Activated naive CD8-positive, alpha-beta T cell treated with anti-CD3 and anti-CD28 coated beads, Interleukin-2, amount 50 U/mL, for 16 hours (primary cell): ENCODE measurements at places on chromosomes 4 and X.

GRCh38 chr4:112277705-112278448 is 7.8 kb downstream of the TIFA start:
- no peak for DNase-seq

- no peak for DNase-seq
Measured at GRCh38 chr4:82715731-82716617, 82.6 kb downstream of the SCD5 start.

- no peak for DNase-seq
Measured at GRCh38 chr4:119930546-119930945, 136.1 kb downstream of the MAD2L1 start.

- no peak for DNase-seq
Measured at GRCh38 chr4:82247171-82247570, 126.6 kb downstream of the HNRNPD start.

DNA sequence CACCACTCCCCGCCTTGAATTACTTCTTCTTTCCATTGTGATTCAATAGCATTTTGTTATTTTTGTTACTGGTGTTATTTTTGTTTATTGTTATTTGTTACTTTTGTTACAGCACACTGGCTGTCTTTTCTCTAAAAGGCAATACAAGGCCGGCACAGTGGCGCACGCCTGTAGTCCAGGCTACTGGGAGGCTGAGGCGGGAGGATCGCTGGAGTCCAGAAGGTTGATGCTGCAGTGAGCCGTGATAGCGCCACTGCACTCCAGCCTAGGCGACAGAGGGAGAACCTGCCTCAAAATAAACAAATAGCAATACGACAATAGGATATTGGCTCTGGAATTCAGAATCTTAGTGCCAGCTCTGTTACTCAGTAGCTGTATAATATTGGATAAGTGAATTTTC is 1.0 kb upstream of the MED12 start:
- DNase-seq: no peak

DNA sequence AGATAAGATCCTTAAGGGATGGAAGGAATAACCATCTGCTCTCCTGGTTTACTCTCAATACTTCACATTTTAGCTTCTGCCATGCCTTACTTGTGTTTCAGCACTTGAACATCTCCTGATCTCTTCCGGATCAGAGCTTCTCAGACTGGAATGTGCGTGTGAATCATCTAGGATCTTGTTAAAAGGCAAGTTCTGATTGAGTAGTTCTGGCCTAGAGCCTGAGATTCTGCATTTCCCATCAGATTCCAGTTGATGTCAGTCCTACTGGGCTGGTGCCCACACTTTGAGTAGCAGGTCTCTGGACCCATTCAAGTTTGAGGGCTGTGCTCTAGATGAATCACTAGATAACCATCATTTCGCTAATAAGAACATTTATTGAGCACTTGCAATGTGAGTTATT is 20.0 kb downstream of the NDP start:
- no peak for DNase-seq

- DNase-seq: no peak
Measured at GRCh38 chr4:20565075-20565721, 135.1 kb upstream of the PACRGL start.

- DNase-seq: no peak
Measured at GRCh38 chrX:2360731-2361130, 140.0 kb downstream of the DHRSX start.

DNA sequence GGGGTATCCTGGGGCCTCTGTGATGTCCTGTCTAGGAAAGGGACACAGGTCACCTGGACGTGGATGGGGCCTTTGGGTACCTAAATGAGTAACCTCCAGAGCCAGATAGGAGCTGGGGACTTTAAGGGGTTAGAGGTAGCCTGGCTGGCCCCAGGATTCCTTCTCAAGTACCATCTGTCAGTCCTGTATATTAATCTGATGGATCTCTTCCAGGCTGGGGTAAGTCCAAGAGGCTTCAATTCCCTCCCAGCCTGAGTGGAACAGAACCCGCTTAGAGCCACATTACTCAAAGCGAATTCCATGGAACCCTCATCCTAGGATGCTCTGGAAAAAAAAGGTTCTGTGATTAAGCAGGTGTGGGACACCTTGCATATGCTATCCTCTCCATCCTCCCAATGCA is 24.8 kb upstream of the MAP3K15 start:
- no peak for DNase-seq

- DNase-seq: no peak
Measured at GRCh38 chr4:42488114-42488513, 90.8 kb downstream of the SHISA3 start.

- DNase-seq: peak; percentile 46
Measured at GRCh38 chrX:132022967-132023895, at the start of gene STK26. TSS of gene STK26 (plus strand) at chrX:132023302. CDS start at chrX:132023618, 316 bp downstream.

DNA sequence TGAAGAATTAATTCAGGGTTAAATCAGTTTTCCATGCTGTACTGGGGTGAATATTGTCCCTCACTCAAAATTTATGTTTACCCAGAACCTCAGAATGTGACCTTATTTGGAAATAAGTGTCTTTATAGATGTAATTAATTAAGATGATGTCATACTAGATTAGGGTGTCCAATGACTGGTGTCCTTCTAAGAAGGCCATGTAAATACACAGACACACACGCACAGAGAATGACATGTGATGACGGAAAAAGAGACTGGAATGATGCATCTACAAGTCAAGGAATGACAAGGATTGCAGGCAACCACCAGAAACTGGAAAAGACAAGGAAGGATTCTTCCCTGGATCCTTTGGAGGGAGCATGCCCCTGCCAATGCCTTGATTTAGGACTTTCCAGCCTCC is 84.6 kb upstream of the GPR34 start:
- no peak for DNase-seq

- no peak for DNase-seq
Measured at GRCh38 chrX:113868711-113869110, 715.2 kb upstream of the HTR2C start.

DNA sequence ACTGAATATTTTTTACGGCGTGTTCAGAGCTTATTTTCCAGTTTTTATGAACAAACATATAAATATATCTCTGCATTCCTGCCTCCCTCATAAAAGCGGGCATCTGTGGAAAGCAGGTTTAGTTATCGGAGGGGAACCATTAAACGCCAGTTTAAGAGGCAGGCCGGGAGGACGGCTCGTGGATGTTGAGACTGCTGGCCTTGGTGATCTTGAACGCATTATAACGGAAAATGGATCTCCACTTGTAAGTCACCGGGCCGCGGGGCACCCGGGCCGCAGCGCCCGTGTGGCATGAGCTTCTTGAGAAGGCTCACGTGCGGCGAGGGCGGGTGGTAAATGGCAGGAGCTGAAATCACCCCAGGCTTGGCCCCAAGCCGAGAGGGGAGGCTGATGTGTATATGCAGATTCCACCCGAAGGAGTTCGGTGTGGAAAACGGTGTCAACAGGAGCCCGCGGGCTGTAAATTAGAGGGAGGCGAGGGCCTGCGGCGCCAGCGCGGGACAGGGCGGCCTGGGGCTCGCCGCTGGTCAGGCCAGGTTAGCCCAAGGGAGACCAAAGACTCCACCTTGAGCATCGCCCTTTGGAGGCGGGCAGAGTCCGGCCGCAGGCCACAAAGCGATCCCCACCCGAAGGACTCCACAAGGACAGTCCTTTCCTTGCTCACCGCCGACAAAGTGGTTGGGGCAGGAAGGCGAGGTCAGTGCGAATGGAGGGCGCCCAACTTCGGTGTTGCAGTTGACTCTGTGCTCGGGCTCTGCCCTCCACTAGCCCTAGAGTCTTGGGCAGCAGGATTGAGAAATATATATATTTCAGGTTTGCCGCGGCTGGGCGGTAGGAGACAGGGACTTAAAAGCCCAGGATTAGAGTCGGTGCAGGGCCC is 1.3 kb upstream of the HAND2 start:
- no peak for DNase-seq

- DNase-seq: no peak
Measured at GRCh38 chr4:26330186-26330787, 9.5 kb downstream of the RBPJ start.

- DNase-seq: no peak
Measured at GRCh38 chr4:143250617-143251016, 65.9 kb downstream of the USP38 start.

GRCh38 chr4:110527156-110527555 is 51.2 kb downstream of the ENPEP start:
- no peak for DNase-seq

- DNase-seq: no peak
Measured at GRCh38 chrX:66408507-66408906, 230.4 kb downstream of the EDA2R start.

GRCh38 chr4:4881432-4881831 is 22.0 kb downstream of the MSX1 start:
- no peak for DNase-seq

DNA sequence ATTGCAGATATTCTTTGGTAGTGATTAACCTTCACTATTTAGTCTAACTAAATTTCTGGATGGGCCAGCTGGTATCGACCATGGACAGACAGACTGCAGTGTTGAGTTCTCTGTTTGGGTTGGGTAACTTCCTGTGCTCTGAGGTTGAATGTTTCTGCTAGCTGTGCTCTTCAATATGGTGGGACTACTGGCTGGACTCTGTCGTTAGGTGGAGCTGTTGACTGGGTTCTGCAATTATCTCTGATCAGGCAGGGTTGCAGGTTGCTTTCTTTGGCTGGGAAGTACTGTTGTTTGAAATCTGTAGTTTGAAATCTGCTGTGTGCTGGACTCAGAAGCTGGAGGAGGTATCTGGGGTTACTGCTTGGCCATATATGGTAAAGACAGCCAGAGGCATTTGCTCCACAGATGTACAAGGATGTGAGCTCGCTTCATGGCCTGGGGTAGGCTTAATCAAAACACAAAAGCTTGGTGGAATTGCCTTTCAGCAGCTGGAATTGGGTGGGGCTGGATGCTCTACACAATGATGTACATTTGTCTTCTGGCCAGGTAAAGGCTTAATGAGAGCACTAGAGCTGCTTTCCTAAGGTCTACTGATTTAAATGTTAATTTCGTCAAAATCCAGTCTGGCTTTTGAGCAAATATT is 1472.0 kb downstream of the FAM133A start:
- DNase-seq: no peak

DNA sequence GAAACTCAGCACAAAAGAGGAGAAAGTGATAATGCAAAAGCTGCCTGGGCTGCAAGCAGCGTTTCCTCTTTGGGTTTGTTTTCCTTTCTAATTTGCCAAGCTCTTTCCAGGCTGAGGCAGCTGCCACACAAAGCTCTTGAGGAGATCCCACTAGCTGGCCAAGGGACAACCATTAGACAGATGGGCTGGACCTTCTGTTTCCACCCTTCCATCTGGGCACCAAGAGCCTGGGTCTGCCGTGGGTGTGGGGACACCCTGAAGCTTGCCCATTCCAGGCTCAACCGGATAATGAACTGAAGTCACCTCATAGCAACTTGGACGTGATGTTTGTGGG is 194.6 kb upstream of the C1QTNF7 start:
- DNase-seq: no peak

DNA sequence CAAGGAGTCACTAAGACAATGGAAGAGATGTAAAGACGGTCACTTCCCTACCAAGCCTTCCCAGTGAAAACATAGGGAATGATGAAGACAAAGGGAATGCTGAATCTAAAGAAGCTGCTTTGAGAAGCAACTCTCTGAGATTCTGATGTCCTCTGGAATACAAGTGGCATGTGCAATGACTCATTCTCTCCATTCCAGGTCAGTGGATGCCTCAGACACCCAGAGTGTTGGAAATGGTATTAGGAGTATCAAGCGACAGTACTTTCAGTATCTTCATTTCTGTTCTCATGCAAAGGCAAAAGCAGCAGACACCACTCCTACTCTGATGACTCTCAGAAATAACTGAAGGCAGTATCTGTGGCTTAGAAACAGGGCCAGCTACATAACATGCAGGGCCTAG is 102.6 kb downstream of the FSTL5 start:
- DNase-seq: no peak

GRCh38 chrX:31233941-31234496 is 162.2 kb upstream of the FTHL17 start:
- no peak for DNase-seq

DNA sequence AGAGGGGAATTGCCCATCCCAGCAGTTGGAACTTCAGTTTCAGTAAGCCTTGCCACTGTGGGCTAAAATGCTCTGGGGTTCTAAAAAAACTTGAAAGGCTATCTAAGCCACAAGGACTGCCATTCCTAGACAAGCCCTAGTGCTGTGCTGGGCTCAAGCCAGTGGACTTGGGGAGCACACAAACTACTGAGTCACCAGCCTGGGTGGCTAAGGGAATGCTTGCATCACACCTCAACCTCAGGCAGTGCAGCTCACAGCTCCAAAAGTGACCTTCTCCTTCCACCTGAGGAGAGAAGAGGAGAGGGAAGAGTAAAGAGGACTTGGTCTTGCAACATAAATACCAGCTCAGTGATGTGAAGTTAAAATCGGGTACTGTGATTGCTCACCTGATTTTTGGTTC is 116.7 kb upstream of the GLRA2 start:
- no peak for DNase-seq

GRCh38 chr4:154073107-154073822 is 284.4 kb upstream of the SFRP2 start:
- DNase-seq: no peak

- no peak for DNase-seq
Measured at GRCh38 chrX:9988762-9989161, 21.6 kb downstream of the CLDN34 start.

DNA sequence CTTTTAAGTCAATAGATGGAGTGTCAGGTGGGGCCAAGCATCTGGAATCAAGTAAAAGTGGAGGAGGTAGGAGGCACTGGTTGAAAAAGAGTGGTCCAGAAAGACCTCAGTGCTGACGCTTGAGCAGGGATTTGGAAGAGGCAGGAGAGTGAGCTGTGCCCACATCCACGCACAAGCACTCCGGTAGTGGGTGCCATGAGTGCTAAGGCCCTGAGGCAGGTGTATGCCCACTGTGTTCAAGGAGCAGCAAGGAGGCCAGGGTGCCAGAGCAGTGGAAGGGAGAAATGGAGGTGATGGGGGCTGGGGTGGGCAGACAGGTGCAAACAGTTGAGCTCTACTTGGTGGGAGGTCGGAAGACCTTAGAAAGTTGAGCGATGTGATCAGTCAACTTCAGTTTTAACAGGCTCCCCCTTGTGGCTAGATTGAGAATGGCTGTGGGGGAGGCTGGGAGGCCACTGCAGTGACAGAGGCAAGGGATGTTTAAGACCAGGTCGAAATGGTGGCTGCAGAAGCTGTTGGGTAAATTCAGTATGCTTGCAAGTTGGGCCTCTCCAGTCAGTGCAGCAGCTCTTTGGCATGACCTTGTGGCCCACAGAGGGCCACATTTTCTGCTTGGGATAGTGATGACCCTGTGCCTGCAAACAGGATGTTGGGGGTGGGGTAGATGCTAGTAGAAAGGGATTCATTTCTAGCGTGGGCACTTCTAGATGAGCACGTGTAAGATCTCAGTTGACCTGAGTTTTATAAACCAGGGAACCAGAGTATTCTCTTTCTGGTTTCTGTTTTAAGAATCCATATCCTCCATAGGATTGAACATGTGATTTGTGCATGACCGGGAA is 12.7 kb downstream of the TKTL1 start:
- peak; percentile 65 for DNase-seq

GRCh38 chr4:188434643-188435042 is 295.4 kb downstream of the TRIML1 start:
- DNase-seq: no peak

DNA sequence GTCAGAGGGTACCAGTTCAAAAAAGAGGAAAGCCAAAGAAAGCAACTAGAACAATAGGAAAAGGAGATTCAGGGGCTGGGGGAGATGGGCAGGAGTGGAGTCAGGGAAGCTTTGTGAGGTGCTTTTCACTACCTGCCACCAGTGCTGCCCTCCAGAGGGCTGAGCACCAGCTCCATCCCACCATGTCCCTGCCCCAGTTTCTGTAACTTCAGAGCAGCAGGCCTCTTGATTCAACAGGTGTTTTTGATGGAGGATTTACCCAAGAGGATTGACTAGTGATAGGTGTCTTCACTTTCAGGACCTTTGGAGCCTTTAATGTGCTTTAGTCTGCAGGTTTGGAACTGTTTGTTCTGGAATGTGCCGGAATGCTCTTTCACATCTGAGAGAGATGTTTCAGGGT is 12.1 kb downstream of the KIT start:
- DNase-seq: no peak
